ENCODE measurements at places on chromosomes 7 and 10.

DNA sequence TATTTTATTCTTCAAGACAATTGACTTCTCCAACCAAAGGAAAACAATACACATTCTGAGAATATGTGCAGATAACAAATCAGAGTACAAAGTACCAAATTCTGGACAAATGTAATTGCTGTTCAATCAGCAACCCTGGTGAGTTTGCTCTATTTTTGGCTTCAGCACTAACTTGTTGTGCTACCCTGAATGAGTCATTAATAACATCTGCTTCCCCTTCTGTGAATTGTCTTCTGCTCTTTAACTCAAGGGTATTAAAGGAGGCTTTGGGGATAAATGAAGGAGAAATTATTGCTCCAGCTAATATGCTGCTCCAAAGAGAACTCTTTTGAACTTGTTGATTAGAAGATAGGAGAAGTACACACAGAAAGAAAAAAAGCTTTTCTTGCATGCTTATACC, 459.3 kb downstream of the HTR7 start:
- peak; percentile 59 for DNase-seq

DNA sequence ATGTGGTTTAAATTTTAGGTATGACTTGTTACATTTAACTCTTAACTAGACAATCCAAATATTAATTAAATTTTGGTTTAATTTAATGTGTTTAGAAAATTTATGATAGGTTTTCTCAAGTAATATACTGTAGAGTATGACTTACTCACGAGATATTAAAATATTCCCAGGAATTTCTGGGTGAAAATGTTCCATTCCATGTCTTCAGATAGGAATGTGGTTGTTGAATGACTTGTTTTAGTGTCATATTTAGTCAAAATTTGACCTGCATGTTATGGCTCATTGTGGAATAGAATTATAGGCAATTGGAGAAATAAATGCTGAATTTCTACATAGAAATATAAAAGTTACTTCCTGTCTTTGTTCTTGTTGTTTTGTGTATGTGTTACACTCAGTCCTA, 46.7 kb downstream of the SHOC2 start:
- no peak for DNase-seq

- DNase-seq, result no peak
Observed at GRCh38 chr10:29529146-29529545, 105.6 kb downstream of the SVIL start.

DNA sequence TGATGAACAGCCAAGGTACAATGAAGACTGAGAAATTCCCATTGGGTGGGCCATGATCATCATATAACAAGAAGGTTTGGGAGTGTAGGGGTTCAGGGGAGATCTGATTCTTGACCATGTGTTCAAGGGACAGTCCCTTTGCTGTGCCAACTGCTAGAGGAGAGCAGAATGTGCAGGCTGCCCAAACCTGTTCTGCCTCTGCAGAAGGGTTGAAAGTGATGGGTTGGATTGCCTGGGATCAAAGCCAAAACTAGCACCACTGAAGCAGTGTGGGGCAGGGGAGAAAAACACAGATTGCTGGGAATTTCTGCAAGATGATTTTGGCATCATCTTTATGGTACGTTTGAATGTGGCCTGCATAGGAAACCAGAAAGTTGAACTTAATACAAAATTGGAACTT, 303.9 kb downstream of the OTUD1 start:
- DNase-seq, result no peak

GRCh38 chr10:1119027-1119426, 62.8 kb downstream of the WDR37 start:
- no peak for DNase-seq

DNA sequence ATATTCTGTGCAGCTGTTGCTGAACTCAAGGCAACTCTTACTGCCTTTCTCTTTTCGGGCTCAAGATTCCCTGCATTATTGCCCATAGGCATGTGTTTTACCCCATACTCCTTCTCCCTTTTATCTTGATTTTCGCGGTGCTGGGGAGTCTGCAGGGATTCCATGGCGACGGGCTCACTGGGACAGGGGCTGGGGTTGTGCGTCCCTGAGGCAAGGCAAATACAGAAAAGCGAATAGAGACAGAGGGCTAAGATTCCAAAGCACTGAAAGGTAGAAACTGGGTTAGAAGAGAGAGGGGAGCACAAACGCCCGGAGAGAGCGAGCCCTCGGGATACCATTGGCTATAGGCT, 519 bp upstream of the RPP38 start:
- DNase-seq, result no peak

DNA sequence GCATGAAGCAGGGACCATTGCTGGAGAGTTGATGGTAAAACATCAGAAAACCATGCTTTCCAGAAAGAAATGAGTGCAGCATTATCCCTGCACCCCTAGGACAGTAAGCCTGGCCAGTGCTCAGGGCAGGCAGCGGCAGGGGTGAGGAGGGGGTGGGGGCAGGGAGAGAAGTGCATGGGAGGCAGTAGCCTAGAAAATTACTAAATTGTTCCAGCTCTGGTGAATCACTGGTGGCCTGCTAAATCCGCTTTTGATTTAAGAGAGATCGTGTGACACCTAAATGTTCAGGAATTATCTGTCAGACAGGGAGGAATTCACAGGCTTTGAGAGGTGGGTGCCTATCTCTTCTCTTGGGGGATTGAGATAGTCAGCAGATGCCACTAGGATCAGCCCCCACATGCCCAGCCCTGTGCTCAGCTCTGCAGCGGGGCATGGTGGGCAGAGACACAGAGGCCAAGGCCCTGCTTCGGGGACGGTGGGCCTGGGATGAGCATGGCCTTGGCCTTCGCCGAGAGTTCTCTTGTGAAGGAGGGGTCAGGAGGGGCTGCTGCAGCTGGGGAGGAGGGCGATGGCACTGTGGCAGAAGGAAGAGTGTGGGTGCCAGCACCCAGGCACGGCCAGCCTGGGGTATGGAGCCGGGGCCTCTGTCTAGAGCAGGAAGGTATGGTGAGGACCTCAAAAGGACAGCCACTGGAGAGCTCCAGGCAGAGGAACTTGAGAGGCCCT, 5.0 kb upstream of the AQP1 start:
- no peak for DNase-seq

GRCh38 chr10:22340329-22341189, 4.7 kb upstream of the SPAG6 start:
- no peak for DNase-seq

DNA sequence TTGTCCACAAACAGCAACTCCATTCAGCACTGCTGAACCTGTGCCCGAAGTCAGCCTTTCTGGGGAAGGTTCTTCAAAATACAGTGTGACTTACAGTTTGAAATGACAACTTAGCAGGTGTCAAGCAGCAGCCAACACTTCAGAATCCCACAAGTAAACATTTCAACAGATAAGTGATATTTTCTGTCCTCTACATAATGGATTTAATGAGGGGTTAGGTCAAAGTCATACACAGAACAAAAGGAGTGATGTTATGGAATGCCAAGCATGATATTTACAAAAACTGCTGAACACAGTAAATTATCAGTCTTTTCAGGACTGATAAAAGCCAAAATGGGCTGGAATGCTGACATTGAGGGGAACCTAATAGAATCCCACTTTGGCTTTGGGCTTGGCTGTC, 77.6 kb upstream of the JAZF1 start:
- DNase-seq, result no peak

DNA sequence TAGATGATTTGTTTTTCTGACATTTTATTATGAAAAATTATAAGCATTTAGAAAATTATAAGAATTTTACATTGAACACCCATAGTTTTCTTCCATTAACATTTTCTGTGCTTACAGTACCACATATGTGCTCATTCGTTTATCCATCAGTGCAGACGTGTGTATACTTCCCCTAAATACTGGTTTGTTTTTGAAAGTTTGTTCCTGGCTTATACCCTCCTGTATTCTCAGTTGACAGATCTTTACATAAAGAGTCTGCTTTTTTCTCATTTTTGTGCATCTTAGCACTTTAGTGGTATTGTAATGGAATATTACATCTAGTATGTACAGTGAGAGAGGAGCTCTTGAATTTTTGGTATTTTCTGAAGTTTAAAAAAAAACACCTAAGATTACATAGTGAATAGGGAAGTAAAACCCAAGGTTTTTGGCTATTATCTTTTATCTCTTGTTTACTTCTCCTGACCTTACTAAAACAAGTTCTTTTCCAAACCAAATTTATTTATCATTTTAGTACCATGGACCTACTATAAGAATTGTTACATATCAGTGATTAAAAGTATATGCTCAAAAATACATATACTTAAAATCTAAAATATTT, 8.1 kb downstream of the DLD start:
- no peak for DNase-seq

DNA sequence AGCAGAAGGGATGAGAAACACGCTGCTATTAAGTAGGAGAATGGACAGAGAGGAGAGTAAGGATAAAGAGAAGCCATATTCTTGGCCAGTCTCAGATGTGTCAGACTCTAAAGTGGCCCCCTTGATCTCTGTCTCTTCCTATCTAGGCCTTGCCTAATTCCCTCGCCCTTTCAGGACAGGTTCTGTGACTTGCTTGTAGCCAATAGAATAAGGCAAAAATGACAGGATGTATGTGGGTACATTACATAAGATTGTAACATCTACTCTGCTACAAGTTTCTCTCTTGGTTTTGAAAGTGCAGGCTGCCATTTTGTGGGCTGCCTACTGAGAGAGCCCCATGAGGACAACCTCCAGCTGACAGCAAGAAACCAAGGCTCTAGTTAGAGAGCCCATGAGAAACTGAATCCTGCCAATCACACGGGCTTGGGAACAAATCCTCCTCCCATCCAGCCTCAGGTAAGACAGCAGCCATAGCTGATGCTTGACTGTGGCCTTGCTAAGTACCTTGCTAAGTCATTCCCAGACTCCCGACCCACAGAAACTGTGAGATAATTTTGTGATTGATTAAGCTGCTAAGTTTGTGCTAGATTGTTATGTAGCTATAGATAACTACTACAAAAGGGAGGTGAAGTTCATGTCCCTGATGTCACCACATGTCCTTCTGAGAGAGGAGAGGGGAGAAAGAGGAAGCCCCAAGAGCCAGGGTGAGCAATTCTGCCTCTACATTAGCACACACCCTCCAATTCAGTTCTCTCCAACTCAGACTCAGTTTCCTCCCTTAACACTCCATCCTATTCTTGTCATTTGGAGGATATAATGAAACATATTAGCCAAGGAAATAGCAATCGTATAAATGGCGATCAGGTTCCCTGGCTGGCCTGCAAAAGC, 185.5 kb downstream of the SGMS1 start:
- DNase-seq, result no peak

DNA sequence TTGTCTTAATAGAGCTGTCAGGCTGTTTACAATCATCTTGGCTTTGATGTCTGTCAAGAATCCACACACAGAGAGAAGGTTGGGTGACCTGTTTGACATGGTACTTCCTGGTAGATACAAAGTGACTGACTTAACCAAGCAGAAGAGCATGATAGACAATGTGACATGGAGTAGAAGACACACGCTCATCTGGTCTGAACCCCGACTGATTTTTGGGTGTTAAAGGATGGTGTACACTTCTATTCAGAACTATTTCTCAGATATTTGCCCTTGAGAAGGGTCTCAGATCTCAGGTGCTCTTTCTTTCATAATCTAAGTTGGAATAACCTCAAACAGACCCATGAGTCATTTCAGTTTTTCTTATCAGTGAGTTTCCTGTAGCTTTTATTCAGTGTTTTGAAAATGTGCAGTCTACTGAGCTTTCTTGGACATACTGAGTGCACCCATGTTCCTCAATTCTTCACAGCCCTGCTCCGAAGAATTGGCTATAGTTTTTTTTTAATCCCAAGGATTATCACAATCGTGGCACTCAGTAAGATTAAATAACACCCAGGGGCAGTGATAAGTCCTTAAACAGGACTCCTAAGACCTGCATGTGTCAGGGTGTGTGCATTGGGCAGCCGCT, 46.4 kb upstream of the NXPH1 start:
- DNase-seq, result no peak

GRCh38 chr7:112012242-112012641, 194.0 kb downstream of the DOCK4 start:
- no peak for DNase-seq

DNA sequence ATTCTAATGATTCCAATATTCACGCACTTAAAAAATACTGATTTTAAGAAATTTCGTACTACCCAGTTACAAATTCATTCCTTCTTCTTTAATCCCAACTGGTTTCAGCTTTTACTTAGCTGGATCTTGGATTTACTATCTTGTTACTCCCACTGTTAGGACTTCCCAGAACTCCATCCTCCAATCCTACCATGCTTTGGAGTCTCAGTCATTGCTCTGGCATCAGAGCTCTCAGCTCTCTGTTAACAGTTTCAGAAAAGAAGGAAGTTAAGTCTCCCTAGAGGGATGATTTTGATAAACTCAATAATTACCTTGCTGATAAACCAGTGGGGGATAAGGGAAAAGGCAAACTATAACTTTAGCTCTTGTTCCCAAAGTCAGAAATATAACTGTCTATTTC, 9.5 kb downstream of the PPA1 start:
- DNase-seq, result no peak

DNA sequence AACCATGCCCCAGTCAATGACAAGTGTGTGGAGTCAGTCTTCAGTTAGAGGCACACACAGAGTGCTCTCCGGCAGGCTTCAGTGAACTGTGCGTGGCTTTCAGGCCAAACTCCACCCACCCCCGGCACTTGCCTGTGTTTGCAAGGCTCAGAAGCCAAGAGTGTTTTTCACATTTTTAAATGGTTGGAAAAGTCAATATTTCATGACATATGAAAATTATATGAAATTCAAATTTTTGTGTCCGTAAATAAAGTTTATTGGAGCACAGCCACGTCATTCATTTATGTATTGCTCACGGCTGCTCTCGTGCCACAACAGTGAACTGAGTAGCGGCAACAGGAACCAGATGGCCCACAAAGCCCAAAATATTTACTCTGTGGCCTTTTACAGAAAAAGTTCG, 104.7 kb downstream of the SFMBT2 start:
- DNase-seq, result no peak

DNA sequence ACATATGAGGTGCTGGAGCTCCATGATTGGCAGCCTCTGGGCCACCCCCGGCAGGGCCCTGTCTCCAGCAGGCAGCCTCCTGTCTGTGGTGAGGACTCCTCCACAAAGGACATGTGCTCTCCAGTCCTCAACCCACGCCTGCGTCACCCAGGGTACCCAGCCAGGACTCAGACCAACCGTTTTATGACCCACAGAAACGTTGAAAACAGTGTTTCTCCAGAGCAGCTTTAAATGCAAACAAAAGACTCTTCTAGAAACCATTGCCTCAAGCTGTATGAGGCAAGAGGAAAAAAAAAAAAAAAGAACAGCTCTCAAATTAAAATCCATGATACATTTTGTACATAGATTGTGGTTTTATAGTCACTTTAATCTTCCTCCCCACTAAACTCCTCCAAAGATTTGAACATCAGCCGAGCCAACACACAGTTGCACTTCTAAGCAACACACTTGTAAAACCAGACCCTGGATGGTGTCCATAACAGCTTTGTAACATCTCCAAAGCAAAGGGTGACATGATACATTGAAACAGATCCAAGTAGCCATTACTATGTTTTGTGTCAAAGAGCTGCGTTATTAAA, 175.0 kb upstream of the LYZL2 start:
- no peak for DNase-seq
